ENCODE measurements at places on chromosomes 5 and 9.

DNA sequence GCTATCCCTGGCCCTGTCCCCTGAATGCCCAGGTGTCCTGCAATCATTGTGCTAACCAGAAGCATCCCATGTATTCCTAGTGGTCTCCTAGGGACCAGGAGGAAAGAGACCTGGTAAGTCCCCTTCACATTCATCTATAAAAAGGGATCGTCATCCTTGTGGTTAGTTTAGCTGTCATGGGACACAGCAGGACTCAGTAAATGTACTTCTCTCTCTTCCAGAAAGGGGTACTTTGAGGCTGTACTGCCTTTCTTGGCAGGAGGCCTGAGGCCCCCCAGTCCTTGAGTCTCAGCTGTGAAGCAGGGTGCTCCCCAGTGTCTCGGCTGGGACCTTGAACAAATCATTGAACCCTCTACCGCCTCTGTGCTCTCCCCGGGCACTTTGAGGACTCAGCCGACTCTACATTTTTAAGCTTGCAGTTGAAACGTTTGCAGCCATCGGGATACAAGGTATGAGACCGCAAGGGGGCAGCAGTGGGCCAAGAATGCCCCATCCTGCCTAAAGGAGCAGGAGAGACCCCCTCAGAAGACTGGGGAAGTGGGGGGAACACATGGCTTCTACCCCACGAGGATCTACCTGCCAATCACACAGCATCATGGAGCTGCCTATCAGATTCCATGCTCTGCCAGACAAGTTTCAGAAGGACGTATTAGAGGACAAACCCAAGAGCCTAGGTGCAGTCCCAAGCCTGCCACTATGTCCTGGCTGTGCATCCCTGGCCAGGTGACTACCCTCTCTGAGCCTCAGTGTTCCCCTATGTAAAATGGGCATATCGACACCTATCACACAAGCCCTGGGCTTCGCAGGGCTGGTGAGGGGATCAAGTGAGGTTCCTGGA, 2.4 kb upstream of the PHYKPL start:
- DNase-seq, result peak; percentile 62

DNA sequence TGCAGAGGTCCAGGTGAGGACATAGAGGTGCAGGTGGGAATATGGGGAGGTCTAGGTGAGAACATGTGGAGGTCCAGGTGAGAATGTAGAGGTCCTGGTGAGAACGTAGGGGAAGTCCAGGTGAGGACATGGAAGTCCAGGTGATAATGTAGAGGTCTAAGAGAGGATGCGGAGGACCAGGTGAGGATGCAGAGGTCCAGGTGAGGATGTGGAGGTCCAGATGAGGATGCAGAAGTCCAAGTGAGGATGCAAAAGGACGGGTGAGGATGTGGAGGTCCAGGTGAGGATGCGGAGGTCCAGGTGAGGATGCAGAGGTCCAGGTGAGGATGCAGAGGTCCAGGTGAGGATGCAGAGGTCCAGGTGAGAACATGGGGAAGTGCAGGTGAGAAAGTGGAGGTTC, 133.8 kb downstream of the MRPL36 start:
- no peak for DNase-seq

DNA sequence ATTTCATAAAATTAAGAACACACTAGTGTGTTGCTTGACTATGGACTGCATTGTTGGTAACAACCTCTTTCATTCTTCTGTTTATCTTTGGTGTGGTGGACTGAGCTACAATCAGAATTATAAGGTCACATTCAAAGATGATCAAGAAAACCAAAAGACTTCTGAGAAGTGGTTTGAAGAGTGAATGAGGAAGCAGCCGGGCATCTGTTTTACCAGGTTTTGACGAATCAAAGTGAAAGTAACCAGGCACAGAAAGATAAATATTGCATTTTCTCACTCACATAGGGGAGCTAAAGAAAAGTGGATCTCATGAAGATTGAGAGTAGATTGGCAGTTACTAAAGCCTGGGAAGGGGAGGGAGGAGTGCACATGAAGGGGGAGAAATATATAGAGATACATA, 589.1 kb downstream of the ZNF608 start:
- peak; percentile 2 for DNase-seq

DNA sequence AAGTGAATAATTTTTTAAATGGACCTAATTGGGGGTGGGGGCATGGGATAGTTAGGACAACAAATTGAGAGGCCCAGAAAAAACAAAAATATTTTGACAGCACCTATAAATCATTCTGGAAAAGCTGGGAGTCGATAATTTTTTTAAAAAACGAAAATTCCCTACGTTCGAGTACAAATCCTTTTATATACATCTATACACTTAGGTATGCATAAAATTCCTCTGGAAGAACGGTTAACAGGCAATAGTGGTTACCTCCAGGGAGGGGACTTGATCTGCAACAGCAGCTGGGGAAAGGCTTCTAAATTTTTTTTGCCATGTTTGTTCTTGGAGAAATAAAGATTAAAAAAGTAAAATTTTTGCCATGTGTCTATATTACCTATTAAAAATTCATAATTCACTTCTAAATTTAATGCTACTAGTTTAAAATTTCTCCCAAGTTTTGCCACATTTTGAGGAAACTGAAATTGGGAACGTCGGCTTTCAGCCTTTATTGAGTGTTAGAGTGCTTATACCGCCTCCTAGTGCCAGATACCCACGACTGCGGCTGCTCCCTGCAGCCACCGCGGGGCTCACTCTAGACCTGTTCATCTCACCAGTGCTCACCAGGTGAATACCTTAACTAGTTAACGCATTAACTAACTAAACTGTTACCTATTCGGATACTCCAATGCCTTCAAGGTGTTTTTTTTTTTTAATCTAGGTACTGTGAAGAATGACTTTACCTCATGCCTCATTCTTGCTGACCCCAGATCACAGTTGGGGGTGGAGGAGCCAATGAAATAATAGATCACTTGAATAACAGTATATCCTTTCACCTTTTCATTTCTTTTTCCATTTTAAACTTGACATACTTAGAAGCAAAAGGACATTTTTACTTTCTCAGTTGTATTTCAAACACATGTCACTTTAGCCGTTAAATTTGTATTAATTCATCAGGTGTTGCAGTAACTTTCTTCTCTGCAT, 1.8 kb upstream of the BHMT start:
- no peak for DNase-seq

DNA sequence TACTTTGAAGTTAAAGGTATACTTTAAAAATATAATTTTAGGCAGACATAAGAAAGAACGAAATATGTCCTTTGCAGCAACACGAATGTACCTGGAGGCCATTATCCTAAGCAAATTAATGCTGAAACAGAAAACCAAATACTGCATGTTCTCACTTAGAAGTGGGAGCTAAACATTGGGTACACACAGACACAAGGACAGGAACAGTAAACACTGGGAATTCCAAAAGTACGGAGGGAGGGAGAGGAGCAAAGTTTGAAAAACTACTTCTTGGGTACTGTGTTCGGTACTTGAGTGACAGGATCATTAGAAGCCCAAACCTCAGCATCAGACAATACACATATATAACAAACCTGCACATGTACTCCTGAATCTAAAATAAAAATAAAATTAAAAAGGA, 40.9 kb downstream of the TJP2 start:
- DNase-seq, result no peak
